NCI-H1417 (cell line): ENCODE measurements at places on chromosomes 11 and 22.
A peak's percentile ranks its signal among the peaks of the same experiment; 100 is the strongest.

GRCh38 chr22:48711031-48711431 is 1116.6 kb downstream of the BRD1 start:
- no peak for DNase-seq

GRCh38 chr11:95065336-95065735 is 1.4 kb upstream of the SRSF8 start:
- peak; percentile 30 for DNase-seq

DNA sequence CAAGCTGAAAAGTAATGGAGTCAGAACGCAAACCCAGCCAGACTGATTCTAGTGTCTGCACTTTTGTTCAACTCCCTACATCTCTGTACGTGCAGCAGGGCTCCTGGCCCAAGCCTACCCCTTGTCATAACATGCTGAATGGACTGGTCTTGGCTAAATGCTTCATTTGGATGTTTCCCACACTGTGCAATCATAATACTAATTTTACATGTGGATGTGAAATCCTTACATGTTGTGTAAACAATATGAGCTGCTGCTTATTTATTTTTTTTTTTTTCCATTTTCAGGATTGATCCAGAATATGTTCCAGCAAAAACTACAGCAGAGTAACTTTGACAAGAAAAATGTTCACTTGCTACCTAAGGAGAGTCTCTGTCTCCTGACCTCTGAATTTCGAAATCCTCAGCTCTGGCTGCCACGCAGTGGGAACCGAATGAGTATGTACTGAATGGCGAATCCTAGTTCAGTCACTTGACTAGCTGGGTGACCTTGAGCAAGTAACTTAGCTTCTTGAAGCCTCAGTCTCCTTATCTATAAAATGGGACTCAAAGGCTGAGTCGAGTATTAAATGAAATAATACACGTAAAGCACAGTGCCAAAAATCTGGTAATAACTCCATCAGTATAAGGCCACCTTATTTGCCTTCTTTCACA is 133.4 kb downstream of the EHF start:
- DNase-seq = no peak

DNA sequence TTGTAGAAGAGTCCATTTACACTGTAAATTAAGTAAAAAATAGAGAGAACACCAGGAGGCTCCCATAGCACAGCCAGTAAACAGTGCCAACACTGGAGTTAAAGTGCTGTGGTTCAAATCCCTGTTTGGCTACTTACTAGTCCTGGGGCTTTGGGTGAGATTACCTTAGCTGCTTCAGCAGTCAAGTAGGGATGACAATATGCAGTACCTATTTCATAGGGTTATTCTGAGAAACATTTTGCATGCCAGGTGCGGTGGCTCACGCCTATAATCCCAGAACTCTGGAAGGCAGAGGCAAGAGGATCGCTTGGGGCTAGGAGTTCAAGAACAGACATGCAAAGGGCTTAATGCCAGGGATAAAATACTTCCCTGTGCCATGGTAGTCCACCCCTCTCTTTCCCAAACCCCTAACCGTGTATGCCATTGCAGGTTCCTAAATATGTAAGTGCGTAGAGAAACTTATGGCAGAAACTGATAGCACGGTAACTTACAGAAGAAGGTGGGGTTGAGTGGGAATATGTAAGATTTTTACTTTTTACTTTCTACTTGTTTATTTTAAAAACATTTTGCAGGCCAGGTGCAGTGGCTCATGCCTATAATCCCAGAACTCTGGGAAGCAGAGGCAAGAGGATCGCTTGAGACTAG is 86.4 kb upstream of the PICALM start:
- no peak for DNase-seq

GRCh38 chr22:46968848-46969247 is 206.4 kb downstream of the TBC1D22A start:
- DNase-seq = no peak

GRCh38 chr11:72848846-72849466 is 34.7 kb downstream of the ATG16L2 start:
- peak; percentile 11 for DNase-seq

- no peak for DNase-seq
These were observed 111.0 kb downstream of the ST3GAL4 start for GRCh38 chr11:126466236-126467045.
